ENCODE measurements at places on chromosomes 6 and 20.

GRCh38 chr6:168964138-168964835 lies 289.4 kb downstream of the THBS2 start:
- DNase-seq, result no peak

- no peak for DNase-seq
Observed at GRCh38 chr6:39077882-39078594, 29.5 kb downstream of the GLP1R start.

DNA sequence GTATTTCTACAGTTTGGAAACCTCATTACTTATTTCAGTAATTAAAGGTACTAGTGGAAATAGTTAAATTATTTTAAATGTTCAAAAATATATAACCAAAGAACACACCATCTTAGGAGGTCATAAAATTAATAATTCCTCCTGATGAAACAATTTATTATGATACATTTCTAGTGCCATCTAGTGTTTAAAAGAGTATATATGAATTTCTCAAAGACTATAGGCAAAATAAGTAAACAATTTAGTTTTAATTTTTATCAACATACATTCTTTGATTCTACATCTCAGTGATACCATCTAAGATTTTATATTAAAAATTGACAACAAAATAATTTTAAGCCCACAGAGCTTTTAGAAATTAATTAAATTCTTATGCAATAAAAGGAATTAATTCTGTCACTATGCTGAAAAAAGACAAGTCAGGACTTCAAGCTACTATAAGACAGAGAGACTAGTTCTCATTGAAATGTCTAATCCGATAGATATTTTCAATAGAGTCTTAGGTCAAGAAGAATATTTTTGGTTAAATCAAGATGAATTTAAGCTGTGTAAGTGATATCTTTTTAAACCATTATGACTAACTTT lies 107.8 kb upstream of the RNF217 start:
- DNase-seq, result peak; percentile 8

DNA sequence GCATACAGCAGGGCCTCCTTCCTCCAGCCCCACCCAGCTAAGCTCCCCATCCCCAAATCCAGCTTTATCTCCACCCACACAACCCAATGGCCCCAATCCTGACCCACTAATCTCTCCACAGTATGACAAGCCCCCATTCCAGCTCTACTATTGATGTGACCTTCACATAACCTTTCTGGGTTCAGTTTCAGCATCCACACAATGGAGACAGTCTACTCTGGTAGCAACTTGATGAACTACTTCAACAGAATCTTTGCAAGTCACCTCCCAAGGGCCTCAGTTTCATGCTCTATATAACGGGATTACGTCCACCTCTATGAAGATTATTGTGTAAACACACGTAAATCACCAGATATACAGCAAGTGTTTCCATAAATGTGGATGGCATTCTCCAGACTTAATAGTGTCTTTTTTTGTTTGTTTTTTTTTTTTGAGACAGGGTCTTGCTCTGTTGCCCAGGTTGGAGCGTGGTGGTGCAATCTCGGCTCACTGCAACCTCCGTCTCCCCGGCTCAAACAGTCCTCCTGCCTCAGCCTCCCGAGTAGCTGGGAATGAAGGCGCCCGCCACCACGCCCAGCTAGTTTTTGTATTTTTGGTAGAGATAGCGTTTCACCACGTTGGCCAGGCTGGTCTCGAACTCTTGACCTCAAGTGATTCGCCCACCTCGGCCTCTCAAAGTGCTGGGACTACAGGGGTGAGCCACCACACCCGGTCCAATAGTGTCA lies 1.4 kb downstream of the AHCY start:
- no peak for DNase-seq

- peak; percentile 33 for DNase-seq
Observed at GRCh38 chr6:44223319-44224028, at the start of gene SLC29A1. SLC29A1 (plus strand) TSS chr6:44223595; CDS start chr6:44227314, 3,719 bp downstream.

- peak; percentile 55 for DNase-seq
Observed at GRCh38 chr20:8043687-8044282, 24.2 kb upstream of the TMX4 start.

Data from astrocyte of the spinal cord (primary cell).